ENCODE measurements at places on chromosomes 6 and 20. TPM values are rescaled to one million over a fixed set of nuclear protein-coding genes. Genes with fewer than 3 reads are reported as not detected.

DNA sequence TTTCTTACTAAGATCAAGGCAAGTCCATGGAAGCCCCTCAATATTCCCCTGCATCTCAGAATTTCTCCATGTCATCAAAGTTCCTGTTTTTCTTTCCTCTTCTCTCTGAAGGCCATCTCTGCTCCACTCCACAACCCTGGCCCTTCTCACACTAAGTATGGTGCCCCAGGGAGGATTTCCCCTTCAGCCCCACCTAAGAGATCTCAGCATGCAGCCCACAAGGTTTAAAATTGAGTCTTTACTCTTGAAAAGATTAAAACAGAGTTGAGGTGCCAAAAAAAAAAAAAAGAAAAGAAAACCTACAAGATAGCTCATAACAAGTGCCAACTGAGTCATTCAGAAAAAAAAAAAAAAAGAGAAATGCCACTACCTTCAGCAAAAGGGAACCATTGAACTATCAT lies 36.5 kb upstream of the TNFAIP3 start:
- DNase-seq, result no peak

LGSN gene
- not detected for polyA plus RNA-seq

C2 gene
- 7.6 TPM for polyA plus RNA-seq

DNA sequence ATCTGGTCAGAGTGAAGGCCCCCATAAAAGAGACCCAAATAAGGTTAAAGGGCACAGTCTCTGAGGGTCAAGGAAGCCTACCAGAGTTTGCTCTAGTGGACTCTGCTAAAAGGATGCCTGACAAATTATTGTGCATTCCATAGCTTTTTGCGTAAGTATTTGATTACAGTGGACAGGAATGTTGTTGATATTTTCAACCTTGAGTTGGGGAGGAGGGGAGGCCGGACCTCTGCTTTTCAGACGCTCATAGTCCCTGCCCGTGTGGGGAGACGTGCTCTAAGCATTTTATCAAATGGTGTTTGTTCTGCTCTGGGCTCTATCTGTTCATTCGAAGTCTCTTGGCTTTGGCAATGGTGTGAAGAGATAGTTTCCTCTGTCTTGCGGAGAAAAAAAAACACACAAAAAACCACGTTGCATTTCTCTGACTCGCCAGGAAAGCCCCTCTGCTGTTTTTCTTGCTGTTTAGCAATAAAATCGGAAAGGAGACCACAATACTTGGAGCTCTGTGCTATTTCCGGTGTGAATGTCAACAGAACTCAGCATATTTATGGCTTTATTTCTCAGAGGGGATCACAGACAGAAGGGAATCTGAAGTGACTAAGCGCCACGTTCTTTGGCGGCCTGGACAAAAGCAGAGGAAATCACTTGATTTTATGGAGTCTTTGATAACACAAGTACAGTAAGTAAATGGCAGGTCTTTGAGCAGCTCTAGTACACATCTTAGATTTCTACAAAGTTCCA lies 159.8 kb downstream of the ZFP64 start:
- DNase-seq, result peak; percentile 62

GRCh38 chr20:57781901-57782300 lies 72.1 kb upstream of the PMEPA1 start:
- no peak for DNase-seq

GRCh38 chr6:38818691-38819090 lies 103.6 kb downstream of the DNAH8 start:
- no peak for DNase-seq

HLA-DQA2 gene
- polyA plus RNA-seq, result not detected
